ENCODE measurements at places on chromosomes 11 and 22.
A peak's percentile ranks its signal among the peaks of the same experiment; 100 is the strongest.

DNA sequence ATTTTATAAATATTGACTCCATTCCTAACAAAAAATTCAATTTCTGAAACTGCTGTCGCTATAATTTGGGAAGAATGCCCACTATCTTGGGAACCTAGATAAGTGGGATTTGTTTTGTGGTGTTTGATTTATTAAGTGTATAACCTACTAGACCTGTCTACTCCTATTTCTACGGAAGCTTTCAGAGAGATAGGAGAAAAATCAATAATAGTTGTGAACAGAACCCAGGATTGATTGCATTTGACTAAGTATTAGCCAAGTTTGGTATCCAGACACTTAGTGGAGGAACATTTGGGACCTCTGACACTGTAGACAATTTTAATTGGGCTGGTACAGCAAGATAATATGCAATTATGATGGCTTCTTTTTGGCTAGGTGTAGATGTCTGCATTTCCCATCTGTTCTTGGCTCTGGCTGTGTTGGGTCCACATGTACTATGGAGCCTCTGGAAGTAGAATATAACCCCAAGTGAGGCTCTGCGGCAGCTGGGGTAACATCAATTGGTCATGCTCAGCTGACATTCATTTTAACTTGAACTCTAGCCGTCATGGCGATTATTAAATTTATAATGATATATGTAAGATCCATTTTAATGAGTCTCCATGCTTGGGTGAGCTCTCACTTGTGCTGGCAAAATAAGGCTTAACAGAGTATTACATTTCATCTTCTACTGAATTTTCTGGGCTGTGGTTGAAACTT, 111.5 kb upstream of the E2F8 start:
- no peak for DNase-seq

GRCh38 chr22:19210188-19210587, 31.7 kb upstream of the SLC25A1 start:
- DNase-seq: no peak

DNA sequence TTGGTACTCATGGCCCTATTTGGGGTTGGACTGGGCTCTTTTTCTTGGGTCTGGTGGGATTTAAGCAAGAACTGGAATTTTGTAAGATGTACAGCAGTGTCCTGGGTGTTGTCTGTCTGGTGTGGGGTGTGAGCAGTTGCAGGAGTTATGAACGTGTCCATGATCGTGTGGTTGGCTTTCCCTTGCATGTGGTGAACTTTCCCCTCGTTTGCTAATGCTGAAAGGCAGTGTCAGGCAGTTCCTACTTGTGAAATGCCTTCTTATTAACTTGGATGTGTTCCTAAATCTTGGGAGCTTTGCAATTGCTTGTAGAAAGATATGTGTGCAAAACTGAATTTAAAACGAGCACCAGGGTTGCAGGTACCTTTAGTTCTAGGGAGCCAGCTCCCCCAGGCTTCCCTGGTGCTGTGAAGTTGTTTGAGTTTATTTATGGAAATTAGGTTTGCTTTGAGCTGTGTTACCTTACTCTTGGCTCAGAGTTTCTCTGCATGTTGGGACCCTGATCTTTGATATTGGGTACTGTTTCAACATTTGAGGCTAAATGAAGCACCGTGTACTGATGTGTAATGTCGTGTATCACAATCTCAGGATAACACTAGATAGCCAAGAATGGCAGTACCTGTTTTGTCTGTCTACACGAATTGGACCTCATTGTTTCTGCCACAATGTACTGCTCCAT, 35.8 kb upstream of the HSD17B12 start:
- no peak for DNase-seq

DNA sequence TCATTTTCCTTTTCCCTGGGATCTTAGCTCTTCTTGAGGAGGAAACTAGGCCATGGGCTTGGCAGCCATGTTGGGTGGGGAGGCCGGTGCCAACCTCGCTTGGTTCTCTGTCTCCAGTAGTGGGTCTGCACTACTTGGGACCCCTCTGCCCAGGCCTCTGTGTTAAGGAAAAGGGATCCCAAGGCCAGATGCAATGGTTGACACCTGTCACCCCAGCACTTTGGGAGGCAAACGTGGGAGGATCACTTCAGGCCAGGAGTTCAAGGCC, 1.9 kb upstream of the ZDHHC8 start:
- DNase-seq: no peak

DNA sequence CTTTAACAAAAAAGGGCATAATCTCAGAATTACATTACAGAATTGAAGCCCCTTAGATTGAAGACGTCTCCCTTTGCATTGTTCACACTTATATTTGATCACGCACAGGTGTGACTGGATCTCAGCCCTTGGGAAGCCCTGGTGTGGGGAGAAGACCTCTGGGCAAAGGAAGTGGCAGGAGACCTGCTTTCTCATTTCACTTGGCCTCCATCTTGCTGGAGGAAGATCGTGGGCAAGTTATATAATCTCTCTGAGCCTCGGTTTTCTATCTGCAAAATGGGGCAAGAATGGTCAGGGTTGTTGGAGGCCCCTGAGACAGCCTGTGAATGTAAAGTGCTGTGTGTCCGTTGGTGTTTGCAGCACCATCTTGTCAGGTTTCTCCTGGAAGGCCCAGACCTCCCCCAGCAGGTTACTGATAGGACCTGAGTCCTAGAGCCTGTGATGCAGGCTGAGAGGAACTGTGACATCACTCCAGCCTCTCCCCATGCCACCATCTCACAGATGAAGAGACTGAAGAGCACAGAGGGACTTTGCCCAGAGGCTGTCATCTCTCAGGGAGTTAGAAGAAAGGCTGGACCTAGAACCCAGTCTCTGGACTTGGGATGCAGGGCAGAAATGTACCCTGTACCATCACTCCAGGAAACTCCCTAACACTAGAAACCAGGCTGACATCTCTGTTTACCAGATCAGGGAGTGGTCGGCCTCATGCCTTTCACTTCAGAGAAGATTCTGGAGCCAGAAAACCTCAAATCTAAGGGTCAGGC, 1.1 kb upstream of the APOA1 start:
- DNase-seq: no peak

DNA sequence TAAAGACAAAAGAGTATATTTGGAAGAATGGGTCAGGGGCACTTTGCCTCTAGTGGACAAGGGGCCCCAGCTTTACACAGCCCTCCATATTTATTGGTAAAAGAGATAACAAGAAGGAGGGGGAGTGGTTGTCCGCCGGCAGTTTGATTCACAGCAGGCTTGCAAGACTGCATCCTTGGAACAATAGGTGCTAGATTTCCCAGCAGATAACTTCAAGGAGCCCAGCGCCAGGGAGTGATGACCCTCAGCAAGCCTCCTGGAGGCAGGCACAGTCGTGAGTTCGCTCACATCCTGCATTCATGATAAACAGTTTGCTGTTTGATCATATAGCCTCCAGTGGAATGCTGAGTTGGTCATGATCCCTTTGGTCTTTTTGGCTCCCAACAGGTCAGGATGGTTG, 67.8 kb upstream of the INCENP start:
- DNase-seq: no peak

GRCh38 chr11:76689313-76690260, 19.0 kb upstream of the LRRC32 start:
- DNase-seq: no peak

DNA sequence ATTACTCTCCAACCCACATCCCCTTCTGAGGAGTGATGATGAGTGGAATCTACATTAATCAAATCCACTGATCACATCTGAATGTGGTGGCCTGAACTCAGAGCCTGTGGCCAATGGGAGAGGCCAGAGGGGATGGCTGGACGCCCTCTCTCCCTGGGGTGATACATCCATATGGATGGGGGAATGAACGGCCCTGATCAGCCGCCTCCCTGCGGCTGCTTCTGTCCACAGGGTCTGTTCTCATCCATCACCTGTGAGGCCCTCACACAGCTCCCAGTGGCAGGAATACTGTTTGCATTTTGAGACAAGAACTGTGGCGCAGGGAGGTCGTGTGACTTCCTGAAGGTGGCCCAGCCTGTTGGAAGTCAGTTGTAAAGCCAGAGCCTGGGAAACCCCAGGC, 78.3 kb upstream of the SHISAL1 start:
- DNase-seq: no peak

DNA sequence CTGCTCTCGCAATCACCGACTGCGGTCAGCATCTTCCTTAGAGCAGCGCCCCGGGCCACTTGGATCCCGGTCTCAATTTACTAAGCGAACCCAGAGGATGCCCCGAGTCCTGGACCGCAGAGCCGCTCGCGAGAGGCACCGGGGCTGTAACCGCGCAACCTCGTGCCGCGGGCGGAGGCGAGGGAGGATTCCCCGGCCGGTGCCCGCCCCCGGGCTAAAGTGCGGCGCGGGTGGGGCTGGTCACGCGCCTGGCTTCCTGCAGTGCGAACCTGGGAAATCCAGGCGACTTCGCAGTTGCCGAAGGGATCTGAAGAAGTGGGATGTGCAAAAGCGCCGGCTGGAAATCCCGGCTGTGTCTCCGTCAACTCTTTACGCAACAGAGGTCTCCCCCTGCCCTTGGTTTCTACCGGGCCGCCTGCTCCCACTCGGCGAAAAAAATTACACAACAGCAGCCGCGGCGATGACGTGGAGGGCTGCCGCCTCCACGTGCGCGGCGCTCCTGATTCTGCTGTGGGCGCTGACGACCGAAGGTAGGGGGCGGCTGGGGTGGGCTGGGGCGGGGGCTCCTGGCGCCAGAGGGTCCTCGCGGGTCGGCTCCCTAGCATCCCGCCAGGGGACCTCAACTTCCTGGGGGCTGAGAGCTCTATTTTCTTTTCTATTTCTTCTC, at the start of gene NCR3LG1:
Gene NCR3LG1 (plus strand): TSS at position 291 of the 667 bp plus-strand sequence. CDS start 170 bp downstream, at position 461.
- DNase-seq: peak; percentile 35

- no peak for DNase-seq
Observed at GRCh38 chr11:118258410-118258809, 5.7 kb downstream of the MPZL2 start.

GRCh38 chr11:124753205-124753604, 1.1 kb upstream of the VSIG2 start:
- no peak for DNase-seq
